Activated T-cell treated with anti-CD3 and anti-CD28 coated beads, Interleukin-2, amount 50 U/mL, for 1 hour (primary cell): ENCODE measurements at places on chromosomes 5 and 9.

- no peak for DNase-seq
Observed at GRCh38 chr5:163345216-163345615, 92.2 kb upstream of the CCNG1 start.

DNA sequence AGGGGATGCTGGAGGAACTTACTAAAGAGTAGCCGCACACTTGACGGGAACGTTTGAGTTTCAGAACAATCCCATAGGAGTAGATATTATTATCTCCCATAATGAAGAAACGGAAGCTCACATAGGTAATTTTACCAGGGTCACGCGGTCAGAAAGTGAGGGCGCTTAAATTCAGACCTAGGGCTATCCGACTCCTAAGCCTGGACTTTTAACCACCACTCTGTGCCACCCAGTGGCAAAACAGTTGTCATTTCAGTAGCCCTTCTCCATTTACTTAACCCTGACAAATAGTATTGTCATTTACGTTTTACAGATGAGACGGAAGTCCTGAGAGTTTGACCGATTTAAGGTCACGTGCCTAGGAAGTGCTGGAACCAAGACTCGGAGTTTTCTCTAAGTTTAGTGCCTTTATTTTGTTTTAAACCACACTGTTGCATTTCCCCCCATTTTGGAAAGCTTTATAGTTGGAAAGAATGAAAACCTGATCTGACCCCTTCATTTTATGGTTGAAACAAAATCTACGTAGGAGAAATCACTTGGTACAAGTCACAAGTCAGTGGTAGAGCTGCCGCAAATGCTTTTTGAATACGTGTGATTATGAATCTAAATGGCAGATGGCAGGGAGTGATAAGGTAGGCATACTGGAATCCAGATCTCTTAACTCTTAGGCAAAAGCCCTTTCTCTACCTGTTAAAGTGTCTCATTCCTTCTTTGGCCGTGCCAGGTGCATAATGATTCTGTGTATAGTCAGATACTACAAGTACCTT, 650 bp downstream of the MRRF start:
- DNase-seq = no peak

- DNase-seq = no peak
Observed at GRCh38 chr9:133184971-133185370, 21.3 kb upstream of the GBGT1 start.

DNA sequence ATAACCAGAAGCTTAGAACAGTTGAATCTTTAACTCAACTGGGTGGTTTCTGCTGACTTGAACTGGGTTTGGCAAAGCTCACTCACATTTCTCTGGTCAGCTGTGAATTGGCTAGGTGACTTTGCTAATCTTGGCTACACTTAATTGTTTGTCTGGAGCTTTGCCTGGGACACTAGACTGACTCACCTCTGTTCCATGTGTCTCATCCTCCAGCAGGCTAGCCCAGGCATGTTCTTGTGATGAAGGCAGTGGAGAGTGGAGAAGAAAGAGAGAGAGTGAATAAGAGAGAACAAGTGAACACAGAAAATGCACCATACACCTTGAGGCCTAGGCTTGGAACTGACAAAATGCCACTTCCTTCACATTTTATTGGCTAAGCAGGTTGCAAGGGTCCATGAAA, 32.6 kb downstream of the SPATA31D1 start:
- no peak for DNase-seq

DNA sequence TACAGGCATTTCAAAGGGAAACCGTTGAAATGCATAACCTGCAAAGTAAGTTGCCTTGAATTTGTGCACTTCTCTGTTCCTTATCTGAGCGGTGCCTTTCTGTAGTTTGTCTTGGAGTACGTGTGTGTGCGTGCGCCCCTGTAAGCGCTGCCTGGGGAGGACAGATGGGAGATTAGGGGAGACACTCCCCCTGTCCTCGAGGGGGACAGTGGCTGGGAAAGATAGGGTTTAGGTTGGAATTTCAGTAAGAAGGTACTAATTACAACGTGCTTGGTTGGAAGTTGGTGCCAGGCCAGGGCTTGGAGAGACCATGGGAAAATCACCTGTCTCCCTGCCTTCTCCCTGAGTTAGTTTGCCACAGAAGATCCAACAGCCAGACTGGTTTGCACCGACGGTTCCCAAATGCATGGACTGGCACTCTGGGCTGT, 73.2 kb downstream of the PIK3R1 start:
- no peak for DNase-seq

- no peak for DNase-seq
Observed at GRCh38 chr5:180343831-180344695, 9.1 kb downstream of the GFPT2 start.

GRCh38 chr9:136089697-136090045, 5.4 kb downstream of the NACC2 start:
- no peak for DNase-seq

GRCh38 chr9:132804576-132805295, 73.3 kb downstream of the AK8 start:
- no peak for DNase-seq

GRCh38 chr9:98164912-98165311, 27.5 kb downstream of the CORO2A start:
- DNase-seq = no peak

- no peak for DNase-seq
Observed at GRCh38 chr9:30928045-30928444, 1456.4 kb upstream of the ACO1 start.

DNA sequence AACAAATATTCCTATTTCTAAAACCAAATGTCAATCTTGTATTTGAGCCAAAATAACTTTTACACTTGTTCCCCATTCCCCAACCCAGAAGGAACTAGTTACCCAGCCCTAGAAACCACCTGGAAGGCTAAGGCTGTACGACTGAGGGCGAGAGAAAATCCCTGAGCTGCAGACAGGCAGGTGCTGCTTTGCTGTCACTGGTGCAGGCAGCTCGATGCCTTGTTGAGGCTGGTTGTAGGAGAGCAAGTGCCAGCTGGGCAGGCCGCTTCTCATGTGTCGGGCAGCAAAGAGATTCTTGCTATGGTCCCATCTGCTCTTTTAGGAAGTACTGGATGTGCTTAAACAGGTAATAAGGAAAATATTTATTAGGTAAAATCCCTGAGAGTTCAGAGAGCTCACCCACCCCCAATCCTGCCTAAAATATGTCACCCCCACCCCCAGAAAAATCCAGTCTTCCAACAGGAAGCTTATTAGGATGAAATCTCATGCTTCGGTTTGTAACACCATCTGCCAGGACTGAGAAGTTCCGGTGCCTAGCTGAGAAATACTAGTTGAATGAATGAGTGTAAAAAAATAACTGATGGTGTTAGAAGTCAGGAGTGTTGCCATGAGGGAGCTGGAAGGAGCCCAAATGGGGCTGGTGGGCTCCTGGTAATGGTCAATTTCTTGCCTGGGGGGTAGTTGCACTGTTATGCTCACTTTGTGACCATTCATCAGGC, 91.1 kb upstream of the DMRT1 start:
- DNase-seq = no peak

GRCh38 chr9:21267485-21268346, 27.9 kb upstream of the IFNA14 start:
- no peak for DNase-seq

- peak; percentile 68 for DNase-seq
Observed at GRCh38 chr9:99266255-99267023, 44.4 kb downstream of the SEC61B start.

DNA sequence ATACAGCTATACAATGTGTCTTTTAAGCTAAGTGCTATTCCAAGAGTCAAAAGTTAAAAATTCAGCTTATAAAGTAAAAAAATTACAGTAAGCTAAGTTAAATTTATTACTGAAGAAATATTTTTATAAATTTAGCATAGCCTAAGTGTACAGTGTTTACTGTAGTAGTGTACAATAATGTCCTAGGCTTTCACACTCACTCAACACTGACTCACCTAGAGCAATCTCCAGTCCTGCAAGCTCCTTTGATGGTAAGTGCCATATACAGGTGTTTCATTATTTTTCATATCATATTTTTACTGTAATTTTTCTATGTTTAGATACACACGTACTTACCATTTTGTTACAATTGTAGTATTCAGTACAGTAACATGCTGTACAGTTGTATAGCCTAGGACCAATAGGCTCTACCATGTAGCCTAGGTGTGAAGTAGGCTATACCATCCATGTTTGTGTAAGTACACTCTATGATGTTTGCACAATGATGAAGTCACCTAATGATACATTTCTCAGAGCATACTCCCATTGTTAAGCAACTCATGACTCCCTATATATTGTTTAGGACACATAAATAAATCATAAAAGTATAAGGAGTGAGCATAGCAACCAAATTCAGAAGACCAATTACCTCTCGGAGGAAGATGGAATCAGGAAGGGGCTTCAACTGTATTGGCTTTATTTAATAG, 165.1 kb upstream of the SLC30A5 start:
- DNase-seq = no peak

- DNase-seq = no peak
Observed at GRCh38 chr5:80867233-80867632, 92.9 kb upstream of the RASGRF2 start.

GRCh38 chr9:121213136-121213806, 11.6 kb upstream of the RAB14 start:
- peak; percentile 71 for DNase-seq

DNA sequence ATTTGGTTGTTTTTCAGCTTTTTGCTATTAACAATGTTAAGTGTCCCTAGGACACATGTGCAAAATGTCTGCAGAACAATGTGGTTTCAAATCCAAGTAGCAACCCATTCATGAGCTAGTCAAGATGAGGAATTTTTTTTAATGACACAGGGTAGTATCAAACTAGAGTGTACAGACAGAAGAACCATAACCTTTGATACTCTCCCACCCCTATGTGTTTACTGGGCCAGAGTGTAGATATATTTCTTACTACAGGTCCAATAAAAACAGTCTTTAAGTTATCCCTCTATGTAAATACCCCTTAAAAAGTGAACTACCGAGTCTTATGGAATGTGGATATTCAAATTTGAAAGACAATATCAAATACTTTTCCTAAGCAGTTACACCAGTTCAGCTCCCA, 45.6 kb downstream of the AUH start:
- DNase-seq = no peak

- DNase-seq = no peak
Observed at GRCh38 chr9:126630458-126631237, 16.9 kb downstream of the LMX1B start.

DNA sequence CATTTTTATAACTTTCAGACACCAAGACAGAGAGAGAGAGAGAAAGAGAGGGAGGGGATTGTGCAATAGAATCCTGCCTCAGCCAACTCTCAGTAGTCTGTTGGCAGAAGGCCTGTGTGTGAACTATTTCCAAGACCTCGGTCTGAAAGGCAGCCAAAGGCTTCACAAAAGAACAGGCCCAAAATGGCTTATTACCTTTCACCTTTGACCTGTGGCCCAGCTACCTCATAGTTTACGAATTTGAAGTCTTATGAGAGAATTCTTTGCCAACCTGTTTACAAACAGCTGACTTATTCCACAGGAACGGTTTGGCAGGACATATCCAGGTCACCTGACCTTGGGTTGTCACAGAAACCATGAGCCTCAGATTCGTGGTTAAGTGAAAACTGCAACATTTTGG, 48.6 kb downstream of the NR2F1-AS1 start:
- no peak for DNase-seq
